ENCODE measurements at places on chromosomes 1 and 21.

DNA sequence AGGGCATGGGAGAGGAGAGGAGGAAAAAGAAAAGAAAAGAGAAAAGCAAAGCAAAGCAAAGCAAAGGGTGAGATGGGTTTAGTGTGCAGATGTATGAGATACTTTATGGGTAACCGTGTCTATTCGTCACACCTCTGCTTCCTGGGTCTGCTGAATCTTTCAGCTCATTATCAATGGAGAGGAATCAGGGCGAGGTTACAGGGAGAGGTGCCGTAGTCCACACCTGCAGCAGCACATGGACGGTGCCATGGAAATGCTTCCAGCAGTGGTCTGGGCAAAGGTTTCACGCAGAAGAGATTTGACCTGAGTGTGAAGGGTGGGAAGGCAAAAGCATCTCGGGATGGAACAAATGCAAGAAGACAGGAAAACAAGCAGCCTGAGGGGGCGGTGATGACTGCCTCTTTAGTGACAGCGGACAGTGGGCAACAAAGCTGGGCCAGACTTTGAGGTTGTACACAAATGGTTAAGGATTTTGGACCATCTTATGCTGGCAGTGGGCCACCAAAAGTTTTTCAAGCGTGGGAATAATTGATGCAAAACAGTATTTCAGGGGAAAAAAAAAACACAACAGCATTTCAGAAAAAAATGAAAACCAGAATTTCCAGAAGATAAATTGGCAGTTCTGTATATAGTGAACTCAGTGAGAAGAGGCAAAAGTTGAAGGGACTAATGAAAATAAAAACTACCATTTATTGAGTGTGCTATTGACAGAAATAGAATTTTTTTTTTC is 19.5 kb upstream of the SRP9 start:
- DNase-seq, result no peak

DNA sequence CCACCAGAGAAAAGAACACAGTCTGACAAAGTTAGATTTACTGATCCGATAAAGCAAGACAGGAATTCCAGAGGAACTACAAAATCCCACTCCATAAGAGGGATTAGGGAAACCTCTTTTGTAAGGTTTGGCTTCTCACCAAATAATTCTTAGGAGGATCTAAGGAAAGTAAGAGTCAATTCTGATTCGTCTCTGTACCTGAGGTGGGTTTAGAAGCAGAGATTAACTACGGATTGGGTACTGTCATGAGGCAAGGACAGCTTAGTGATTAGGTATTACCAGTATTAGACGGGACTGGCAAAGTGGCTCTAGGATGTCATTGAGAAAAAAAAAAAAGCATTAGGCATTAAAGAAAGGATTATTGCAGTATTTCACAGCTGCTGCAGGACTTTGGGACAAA is 371.7 kb upstream of the BRINP3 start:
- DNase-seq, result no peak

DNA sequence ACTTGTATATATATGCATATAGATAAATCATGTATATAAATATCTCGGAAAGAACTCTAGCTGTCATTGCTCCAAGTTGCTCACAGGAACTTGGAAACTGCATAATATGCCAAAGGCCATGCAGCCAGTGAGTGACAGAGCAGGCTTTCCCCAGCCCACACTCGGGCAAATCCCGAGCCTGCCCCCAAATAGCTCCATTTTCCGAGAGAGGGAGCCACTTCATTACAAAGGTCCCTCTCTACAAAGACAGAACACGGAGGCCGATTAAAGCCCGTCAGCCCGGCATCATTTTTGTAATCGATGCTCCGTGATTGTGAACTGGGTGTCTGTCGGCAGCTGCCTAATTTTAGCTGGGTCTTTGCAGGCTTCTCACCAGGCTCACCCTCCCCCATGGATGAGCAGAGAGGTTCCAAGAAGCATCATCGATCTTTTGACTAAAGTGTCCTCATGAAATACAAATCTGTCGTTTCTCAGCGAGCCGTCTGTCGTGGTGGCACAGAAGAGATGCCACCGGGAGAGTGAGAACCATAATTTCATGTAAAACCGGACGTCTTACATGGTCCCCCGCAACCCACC is 663.9 kb downstream of the PTPRU start:
- DNase-seq, result no peak

DNA sequence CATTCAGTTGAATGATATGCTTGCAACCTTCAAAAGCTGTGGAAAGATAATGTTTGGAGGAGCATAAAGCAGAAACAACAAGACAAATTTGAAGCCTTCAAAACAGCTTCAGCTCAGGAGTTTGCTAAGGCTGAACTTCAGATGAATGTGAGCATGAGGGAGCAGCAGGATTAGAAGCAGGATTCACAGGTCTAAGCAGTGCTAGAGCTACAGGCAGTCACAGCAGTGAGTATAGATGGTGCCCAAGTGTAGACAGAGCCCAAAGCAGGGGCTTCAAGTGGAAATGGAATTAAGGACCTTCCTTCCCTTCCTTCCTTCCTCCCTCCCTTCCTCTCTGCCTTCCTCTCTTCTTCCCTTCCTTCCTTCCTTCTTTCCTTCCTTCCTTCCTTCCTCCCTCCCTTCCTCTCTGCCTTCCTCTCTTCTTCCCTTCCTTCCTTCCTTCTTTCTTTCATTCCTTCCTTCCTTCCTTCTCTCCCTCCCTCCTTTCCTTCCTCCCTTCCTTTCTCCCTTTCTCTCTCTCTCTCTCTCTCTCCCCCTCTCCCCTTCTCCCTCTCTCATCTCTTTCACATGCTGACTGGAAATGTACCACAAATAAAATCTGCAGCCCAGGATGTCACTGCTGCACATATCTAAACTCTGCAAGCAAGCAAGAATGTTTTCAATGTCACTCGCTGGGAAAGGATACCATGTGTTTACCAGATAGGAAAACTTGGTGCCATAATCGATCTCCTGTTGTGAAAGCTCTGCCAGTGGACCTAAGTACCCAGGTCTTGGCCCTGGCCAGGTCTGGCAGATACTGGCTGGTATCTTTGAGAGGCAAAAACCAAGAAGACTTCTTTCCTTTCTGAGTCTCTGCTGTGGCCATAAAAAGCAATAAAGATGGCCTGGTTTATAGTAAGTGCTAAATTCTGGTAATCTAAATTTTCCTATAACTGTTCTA is 13.1 kb upstream of the SLC30A10 start:
- DNase-seq, result no peak

- no peak for DNase-seq
These were observed 1.8 kb upstream of the MTF1 start for GRCh38 chr1:37861151-37861550.
